ENCODE measurements at places on chromosomes 2 and 18. TPM values are rescaled to one million over a fixed set of nuclear protein-coding genes. Genes with fewer than 3 reads are reported as not detected.

The PDE11A gene
- 0.53 TPM for polyA plus RNA-seq

The SIX3 gene
- polyA plus RNA-seq: 0.06 TPM

The AQP12A gene
- polyA plus RNA-seq: 0.88 TPM

The RPS27A gene
- polyA plus RNA-seq: 2,522 TPM

The COA5 gene
- polyA plus RNA-seq: 47.0 TPM

The CHRND gene
- polyA plus RNA-seq: 141 TPM

The CAPG gene
- 23.9 TPM for polyA plus RNA-seq

The UPP2 gene
- polyA plus RNA-seq: not detected

The VPS4B gene
- 24.4 TPM for polyA plus RNA-seq

The RBM44 gene
- 0.71 TPM for polyA plus RNA-seq

The ZNF2 gene
- 4.7 TPM for polyA plus RNA-seq

The SPHKAP gene
- polyA plus RNA-seq: 29.0 TPM

The TAF4B gene
- polyA plus RNA-seq: 1.9 TPM

The DOK6 gene
- polyA plus RNA-seq: 3.3 TPM

GRCh38 chr18:12336887-12337286 is 28.8 kb downstream of the TUBB6 start:
- DNase-seq: no peak

- DNase-seq: no peak
Measured at GRCh38 chr18:49788327-49788898, 24.9 kb downstream of the ACAA2 start.

- DNase-seq: peak; percentile 13
Measured at GRCh38 chr18:44098551-44099098, 582.1 kb upstream of the SETBP1 start.

DNA sequence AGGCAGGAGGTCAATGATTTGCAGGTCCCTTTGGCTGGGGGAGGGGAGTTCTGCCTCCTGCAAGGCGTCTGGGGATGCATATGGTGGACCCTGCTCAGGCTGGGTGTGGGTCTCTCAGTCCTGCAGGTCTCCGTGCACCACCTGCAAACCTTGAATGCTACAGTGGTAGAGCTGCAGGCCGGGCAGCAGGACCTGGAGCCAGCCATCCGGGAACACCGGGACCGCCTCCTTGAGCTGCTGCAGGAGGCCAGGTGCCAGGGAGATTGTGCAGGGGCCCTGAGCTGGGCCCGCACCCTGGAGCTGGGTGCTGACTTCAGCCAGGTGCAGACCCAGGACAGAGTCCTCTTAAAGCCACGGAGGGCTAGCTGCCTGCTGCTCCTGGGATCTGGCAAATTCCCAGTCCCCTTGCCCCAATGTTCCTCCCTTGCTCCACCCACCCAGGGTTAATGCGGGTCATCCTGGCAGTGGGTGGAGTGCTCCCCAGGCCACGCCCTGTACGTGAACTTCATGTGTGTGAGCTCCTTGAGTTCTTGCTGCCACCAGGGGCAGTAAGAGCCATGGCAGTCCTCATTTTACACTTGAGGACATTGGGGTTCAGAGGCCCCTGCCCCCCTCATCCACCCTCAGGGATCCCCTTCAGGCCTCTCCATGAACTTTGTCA is 3.1 kb downstream of the PROM2 start:
- DNase-seq: no peak

DNA sequence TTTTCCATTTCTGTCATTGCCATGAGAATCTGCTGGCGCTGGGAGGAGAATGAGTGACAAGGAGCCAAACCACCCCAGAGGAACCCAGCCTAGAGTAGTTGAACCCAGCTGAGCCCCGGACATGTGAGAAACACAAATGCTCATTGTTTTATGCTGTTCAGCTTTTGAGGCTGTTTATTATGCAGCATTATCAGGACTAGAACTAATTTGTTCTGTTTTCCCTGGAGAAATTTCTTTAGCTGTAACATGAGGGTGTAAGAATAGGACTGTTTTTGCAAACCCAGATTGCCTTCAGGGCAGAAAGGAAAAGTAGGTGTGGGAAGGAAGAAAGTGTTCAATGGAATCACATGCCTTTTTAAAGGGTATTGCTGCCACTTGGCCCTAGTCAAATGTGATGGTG is 28.5 kb upstream of the DOCK10 start:
- no peak for DNase-seq

DNA sequence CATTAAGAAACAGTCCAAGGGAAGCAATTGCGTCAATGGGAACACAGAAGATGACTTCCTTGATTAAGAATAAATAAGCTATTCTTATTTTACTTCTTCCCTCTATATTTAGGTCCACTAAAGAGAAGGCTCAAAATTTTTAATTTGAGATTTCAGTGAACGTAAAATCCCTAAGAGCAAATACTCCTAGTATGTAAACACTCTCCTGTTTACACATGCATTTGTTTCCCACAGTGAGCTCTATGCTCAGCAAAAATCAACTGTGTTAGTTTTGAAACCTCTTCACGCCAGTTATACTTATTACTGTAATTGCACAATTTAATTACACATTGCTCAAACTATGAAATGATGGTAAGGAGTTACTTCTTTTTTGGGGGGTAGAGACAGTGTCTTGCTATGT is 8.8 kb downstream of the SLC39A6 start:
- no peak for DNase-seq

- DNase-seq: no peak
Measured at GRCh38 chr2:9765611-9766531, 77.4 kb upstream of the TAF1B start.

DNA sequence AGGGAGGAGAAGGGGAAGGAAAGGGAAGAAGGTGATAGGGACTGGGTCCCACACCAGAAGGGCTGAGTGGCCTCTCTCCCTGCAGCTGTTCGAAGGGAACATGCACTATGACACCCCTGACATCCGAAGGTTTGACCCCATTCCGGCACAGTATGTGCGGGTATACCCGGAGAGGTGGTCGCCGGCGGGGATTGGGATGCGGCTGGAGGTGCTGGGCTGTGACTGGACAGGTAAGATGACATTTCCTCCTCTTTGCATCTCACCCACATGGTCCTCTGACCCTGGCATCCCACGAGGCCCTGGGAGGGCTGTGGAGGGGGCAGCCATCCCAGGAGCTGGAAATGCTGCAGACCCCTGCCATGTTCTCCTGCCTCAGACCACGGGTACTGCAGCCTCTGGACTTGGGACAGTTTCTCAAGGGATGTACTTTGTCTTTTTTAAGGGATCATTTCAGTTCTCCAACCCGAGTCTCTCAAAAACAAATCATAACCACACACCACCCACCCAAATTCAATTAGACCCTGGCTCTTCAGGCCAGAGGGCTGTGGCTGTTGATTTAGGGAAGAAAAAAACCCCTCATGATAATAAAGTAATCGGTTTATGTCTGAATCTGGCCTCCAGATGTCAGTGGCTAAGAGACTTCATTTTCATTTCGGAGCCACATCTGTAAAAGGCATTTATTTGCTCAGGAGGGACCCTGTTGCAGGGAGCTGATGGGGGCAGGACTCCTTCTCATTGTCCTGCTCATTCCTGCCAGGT is 63.5 kb downstream of the NRP2 start:
- DNase-seq: peak; percentile 44

GRCh38 chr18:45667056-45667736 is 51.9 kb downstream of the SLC14A2 start:
- DNase-seq: no peak

- no peak for DNase-seq
Measured at GRCh38 chr2:107822302-107822701, 4.4 kb upstream of the RGPD4 start.

DNA sequence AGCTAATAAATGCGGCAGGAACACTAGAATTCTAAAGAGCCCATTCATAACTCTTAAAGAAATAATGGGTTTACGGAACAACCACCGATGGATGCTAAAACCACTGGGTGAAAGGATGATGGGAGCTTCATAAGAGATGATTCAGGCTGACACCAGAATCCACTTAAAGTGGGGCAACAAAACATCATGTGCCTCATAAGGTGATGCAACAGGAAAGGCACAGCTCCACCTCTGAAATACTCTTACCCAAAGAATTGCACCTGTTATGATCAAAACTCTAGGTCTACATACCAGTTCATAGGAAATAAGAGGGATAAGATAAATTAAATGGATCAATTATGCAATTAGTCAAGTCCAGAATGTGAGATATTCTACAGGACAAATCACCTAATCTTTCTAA is 131.4 kb downstream of the DHRS9 start:
- no peak for DNase-seq

GRCh38 chr18:55897091-55897689 is 309.2 kb upstream of the TCF4 start:
- no peak for DNase-seq

DNA sequence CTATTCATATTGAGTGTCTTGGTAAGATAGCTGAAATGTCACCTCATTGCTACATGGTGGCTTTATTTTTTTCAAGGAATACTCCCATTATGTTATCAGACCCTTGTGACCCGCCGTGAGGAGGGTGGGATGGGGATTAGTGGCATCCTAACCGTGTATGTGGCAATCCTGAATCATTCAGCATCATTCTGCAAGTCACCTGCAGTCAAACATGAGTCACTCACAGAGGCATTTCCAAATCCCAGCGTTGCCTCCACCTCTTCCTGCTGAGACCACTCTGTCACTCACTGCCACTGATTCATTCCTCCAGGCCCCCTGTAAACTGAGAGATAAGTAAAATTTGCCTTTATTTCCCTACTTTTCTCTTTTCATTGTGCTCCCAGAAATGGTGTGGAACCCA is 307.4 kb upstream of the KLHL29 start:
- no peak for DNase-seq

GRCh38 chr18:23857164-23857552 is 157.4 kb upstream of the TTC39C start:
- no peak for DNase-seq

DNA sequence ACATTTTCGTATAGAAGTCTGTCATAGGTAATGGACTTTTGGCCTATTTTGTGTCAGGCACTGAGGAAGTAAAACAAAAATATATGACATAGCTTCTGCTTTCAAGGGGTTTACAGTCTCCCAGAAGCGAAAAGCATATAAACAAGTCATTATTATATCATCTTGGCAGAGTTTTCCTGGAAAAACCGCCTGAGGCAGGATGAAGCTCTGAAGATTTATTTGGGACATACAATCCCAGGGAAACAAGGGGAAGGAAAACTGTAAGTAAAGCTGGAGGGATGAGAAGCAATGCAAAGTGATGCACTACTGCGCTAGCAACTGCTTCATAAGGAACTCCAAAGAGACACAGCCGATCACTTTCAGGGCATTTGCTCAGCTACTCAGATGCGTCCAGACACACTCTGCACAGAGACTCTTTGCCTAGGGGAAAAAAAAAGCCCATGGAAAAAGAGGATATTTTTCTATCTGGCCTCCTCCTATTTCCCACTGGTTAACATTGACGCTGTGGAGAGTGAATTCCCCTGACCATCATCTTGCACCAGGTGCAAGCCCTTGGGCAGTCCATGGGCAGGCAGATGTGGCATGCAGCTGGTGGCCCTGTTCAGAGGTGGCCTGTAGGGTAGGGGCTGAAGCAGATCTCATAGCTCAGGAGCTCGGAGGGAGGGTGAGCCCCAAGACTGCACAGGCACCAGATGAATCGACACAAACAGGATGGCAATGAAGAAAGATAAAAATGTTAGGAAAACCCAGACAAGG is 158.1 kb downstream of the METTL4 start:
- DNase-seq: peak; percentile 87

GRCh38 chr18:23250893-23251656 is 115.8 kb downstream of the CABLES1 start:
- no peak for DNase-seq

- DNase-seq: no peak
Measured at GRCh38 chr2:200193791-200194190, 112.7 kb upstream of the SPATS2L start.

DNA sequence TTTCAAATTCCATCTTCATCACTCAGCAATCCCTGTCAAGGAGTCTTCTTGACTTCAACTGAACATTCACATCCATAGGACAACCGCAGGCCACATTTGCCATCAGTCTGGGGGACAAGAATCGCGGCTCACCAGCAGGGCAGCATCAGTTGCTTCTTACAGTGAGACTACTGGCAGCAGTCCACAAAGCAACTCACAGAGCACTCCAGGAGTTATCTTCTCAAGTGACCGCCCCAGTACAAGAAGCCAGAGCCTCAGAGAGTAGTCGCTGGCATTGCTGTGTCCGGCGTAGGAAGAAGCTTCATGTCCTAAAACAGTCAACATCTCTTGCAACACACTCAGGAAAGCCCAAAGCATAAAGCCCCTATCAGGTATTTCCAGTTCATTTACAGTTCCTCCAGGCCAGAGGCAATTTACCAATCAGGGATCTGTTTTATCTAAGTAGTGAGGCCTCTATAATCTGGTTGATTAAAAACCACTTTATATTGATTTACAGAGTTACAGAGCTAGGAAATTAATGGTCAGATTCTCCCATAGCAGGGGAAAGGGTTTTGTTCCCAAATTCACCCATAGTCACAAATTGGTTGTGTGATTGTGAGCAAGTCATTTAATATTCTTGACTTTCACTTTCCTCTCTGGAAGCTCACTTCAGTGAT is 177.3 kb downstream of the NBAS start:
- no peak for DNase-seq

GRCh38 chr18:13725566-13726231 is 659 bp downstream of the FAM210A start:
- DNase-seq: peak; percentile 35

DNA sequence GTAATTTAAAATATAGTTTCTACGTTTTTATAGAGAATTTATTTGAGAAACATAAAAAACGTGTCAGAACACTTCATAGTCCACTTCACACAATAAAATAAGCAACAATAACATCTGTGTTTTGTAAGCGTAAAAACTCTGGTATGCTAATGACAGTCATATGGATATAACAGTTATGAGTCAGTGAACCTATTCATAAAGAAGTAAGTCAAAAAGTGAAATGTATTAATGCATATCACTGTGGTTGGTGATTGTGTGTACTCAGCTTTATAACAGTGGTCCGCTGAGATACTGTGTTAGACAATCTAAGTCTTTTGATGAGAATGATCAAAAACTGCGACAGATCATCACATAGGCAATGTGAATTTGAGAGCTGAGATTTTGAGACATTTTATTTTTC is 153.2 kb downstream of the WDR7 start:
- no peak for DNase-seq

- peak; percentile 27 for DNase-seq
Measured at GRCh38 chr18:10289951-10290637, 164.3 kb upstream of the APCDD1 start.
